Suppressor macrophage treated with lipopolysaccharide for 1 hour (primary cell): ENCODE measurements at places on chromosomes 2 and 18.
A peak's percentile ranks its signal among the peaks of the same experiment; 100 is the strongest.

- DNase-seq = no peak
These were observed 6.1 kb downstream of the SOS1 start for GRCh38 chr2:39114771-39115170.

- no peak for DNase-seq
These were observed 44.7 kb downstream of the HNRNPLL start for GRCh38 chr2:38557981-38558380.

GRCh38 chr2:232549655-232550353 lies 553 bp downstream of the TIGD1 start:
- no peak for DNase-seq

- DNase-seq = no peak
These were observed 23.1 kb downstream of the DCDC2C start for GRCh38 chr2:3726511-3726910.

- DNase-seq = peak; percentile 20
These were observed 759 bp downstream of the PPP4R3B start for GRCh38 chr2:55616551-55617174.
